Cardiac atrium fibroblast (primary cell): ENCODE measurements at places on chromosomes 7 and 10. TPM values are rescaled to one million over a fixed set of nuclear protein-coding genes. Genes with fewer than 3 reads are reported as not detected.

The GSAP gene
- 0.18 and 4.1 TPM in 2 replicates for total RNA-seq

The PRSS58 gene
- not detected in 2 replicates for total RNA-seq

The MMP21 gene
- not detected in 2 replicates for total RNA-seq

The SYT15B gene
- total RNA-seq, result under 0.01 and 0.16 TPM in 2 replicates

The SHH gene
- not detected in 2 replicates for total RNA-seq

The SLC26A4 gene
- total RNA-seq, result 0.16 and 0.18 TPM in 2 replicates

The ZNF804B gene
- total RNA-seq, result not detected in 2 replicates

The PRRT4 gene
- 1.8 TPM in 1 of 2 replicates, not detected in the other for total RNA-seq

The DNAJC2 gene
- 7.0 and 16.0 TPM in 2 replicates for total RNA-seq

The ZNF853 gene
- 0.16 and 1.1 TPM in 2 replicates for total RNA-seq

The ABCB1 gene
- total RNA-seq, result not detected in 2 replicates

The C10orf105 gene
- not detected in 2 replicates for total RNA-seq

The CALML5 gene
- total RNA-seq, result not detected in 2 replicates

The ZNF239 gene
- 1.8 and 9.9 TPM in 2 replicates for total RNA-seq

The TCF7L2 gene
- 7.4 and 18.3 TPM in 2 replicates for total RNA-seq

The MUC12 gene
- total RNA-seq, result 5.7 TPM in 1 of 2 replicates, not detected in the other

The UPK3BL2 gene
- 0.65 TPM in 1 of 2 replicates, not detected in the other for total RNA-seq

The MTERF1 gene
- 6.5 and 6.6 TPM in 2 replicates for total RNA-seq

The GSDME gene
- 14.9 and 26.5 TPM in 2 replicates for total RNA-seq

The MET gene
- 3.9 and 8.1 TPM in 2 replicates for total RNA-seq

The UTF1 gene
- not detected in 2 replicates for total RNA-seq

The RBM28 gene
- 6.9 and 14.3 TPM in 2 replicates for total RNA-seq

The FGFR2 gene
- 0.16 TPM in 1 of 2 replicates, not detected in the other for total RNA-seq

The TMEM236 gene
- under 0.01 TPM in 1 of 2 replicates, not detected in the other for total RNA-seq

The LBX1 gene
- total RNA-seq, result under 0.01 TPM in 1 of 2 replicates, not detected in the other

The ZNF117 gene
- total RNA-seq, result 2.6 and 5.2 TPM in 2 replicates

The LEP gene
- total RNA-seq, result under 0.01 and 0.16 TPM in 2 replicates

The SCART1 gene
- total RNA-seq, result 0.54 TPM in 1 of 2 replicates, not detected in the other

The HOXA2 gene
- not detected in 2 replicates for total RNA-seq

The UCMA gene
- not detected in 2 replicates for total RNA-seq

The RELN gene
- total RNA-seq, result under 0.01 and 0.18 TPM in 2 replicates

The NODAL gene
- total RNA-seq, result not detected in 2 replicates

The SPDYE11 gene
- total RNA-seq, result not detected in 2 replicates

The SEPTIN14 gene
- not detected in 2 replicates for total RNA-seq

The HGF gene
- total RNA-seq, result 117 and 150 TPM in 2 replicates

The GIMAP4 gene
- total RNA-seq, result 1.8 and 3.7 TPM in 2 replicates
